ENCODE measurements at places on chromosomes 1 and 21. TPM values are rescaled to one million over a fixed set of nuclear protein-coding genes. Genes with fewer than 3 reads are reported as not detected.

Gene TMEM269
- total RNA-seq = not detected

Gene MYBPH
- not detected for total RNA-seq

GRCh38 chr1:210129092-210129491 is 103.5 kb upstream of the SERTAD4 start:
- DNase-seq = no peak

GRCh38 chr1:50424884-50425375 is 1.7 kb upstream of the DMRTA2 start:
- DNase-seq = no peak

- DNase-seq = no peak
Observed at GRCh38 chr1:159581422-159581821, 6.2 kb upstream of the APCS start.

DNA sequence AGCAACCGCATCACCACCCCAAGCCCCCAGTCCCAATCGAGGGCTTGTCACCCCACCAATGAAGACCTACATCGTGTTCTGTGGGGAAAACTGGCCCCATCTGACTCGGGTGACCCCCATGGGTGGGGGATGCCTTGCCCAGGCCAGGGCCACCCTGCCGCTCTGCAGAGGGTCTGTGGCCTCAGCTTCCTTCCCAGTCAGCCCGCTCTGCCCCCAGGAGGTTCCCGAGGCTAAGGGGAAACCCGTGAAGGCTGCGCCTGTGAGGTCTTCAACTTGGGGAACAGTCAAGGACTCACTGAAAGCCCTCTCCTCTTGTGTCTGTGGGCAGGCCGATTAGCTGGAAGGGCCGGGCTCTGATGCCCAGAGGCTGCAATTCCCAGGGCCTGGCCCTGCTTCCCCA is 2.0 kb downstream of the SRARP start:
- no peak for DNase-seq

All from sigmoid colon (tissue), 7 donors.